Calu3 (cell line): ENCODE measurements at places on chromosomes 2 and 18. TPM values are rescaled to one million over a fixed set of nuclear protein-coding genes. Genes with fewer than 3 reads are reported as not detected.

Gene OSBPL6
- 1.0 and 2.3 TPM in 2 replicates for total RNA-seq

- DNase-seq: no peak
- H3K27me3 ChIP-seq: no peaks in the 10 kb centered on the region
- H3K36me3 ChIP-seq: no peaks in the 10 kb centered on the region
These were observed 32.8 kb downstream of the SOWAHC start for GRCh38 chr2:109646961-109647360.

DNA sequence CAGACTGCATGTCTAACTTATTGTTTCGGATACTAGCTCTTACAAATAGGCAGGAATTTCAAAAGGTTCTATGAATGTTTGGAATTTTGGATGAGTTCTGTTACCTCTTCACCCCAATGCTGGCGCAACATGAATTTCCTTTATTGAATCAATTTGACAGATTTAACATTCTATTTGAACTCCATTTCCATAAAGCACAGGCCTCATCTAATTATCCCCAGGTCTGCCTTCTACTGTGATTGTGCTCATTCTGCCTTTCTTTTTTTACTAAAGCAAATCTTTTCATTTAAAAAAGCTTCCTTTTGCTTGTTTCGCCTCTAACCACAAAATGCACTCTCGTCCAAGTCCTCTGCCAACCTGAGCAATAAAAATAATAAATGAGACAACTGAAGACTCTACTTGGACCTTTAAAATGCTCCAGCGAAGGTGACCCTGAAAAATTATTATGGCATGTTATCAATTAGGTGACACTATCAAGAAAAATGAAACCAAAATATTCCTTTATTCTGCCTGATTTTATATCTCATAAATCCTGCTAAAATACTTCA, 922.9 kb upstream of the FSHR start:
- no peak for DNase-seq
- H3K4me3 ChIP-seq: no peak overlapping the region
- H3K27me3 ChIP-seq: no peaks in the 10 kb centered on the region
- H3K36me3 ChIP-seq: no peaks in the 10 kb centered on the region

- H3K36me3 ChIP-seq: no peaks in the 10 kb centered on the region
- no peaks in the 10 kb centered on the region for H3K4me1 ChIP-seq
- DNase-seq: no peak
- H3K4me3 ChIP-seq: no peak overlapping the region
- H3K27ac ChIP-seq: no peak overlapping the region
These were observed 186.5 kb downstream of the TRIB2 start for GRCh38 chr2:12903272-12903671.

DNA sequence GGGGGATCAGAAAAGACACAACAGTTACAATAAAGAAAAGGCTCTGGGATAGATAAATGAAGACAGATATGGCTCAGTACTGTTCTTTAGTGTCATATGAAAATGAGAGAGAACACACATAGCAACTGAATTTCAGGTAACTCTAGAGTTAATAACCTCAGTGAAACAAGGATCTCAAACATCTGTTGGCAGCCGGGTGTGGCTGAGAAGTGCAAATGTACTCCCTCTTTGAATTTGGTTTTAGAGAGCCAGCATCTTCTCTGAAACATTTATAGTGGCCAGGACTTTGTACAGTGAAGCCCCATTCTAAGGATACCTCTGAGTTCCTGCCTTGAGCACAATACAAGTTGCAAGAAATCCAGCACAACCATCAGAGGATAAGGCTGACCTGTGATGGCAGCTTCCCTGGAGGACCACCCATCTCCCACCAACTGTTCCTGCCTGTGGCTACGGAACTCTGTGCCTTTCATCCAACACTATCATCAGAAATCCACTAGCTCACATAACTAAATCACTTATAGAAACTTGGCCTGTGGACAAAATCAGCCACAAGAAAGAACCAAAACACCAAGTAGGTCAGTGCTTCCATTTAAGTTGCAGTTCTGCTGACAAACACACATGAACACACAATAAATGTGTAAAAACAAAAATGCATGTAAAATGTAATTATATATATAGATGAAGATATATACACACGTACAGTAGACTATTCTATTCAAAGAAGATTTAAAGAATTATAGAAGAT, 37.3 kb upstream of the PEX13 start:
- no peak overlapping the region for H3K4me3 ChIP-seq
- no peaks in the 10 kb centered on the region for H3K27me3 ChIP-seq
- no peak for DNase-seq
- H3K27ac ChIP-seq: no peak overlapping the region

DNA sequence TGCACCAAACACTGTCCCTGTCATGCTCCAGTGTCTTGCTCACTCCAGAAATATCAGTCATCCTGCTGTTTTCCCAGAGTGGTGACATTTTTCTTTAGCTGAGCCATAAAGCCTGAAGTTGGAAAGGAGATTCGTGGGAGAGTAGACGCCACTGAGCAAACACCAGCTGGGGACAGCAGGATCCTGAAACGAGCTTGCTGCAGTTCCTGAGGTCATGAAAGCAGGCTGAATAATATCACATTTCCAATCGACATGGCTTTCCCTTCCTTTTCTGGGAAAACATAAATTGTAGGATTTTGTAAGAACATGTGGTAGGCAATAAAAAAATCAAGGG, 276.4 kb downstream of the CDCA7 start:
- H3K27ac ChIP-seq: no peak overlapping the region
- no peaks in the 10 kb centered on the region for H3K4me1 ChIP-seq
- no peak overlapping the region for H3K4me3 ChIP-seq
- no peak for DNase-seq
- no peaks in the 10 kb centered on the region for H3K27me3 ChIP-seq
